ENCODE measurements at places on chromosomes 12 and 14.

- DNase-seq: no peak
Observed at GRCh38 chr12:132360906-132361777, 31.8 kb upstream of the GALNT9 start.

- no peak for DNase-seq
Observed at GRCh38 chr14:97442363-97442762, 645.2 kb downstream of the VRK1 start.

DNA sequence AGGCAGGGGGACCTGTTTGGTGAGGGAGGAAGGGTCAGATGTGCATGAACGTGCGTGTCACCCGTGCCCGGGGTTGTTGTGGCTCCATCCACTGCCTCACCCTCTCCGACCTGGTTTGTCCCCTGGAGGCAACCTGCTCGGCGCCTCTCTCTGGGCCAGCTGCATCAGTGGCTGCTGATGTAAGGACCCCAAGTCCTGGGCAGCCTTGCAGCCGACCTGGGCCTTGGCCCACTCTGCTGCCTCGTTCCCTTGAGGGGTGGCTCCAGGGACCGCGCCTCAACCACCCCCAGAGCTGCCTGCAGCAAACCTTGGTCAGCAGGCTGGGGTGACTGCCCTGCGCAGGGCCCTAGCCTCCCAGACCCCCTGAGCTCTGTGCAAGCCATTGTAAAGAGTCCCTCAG is 351.7 kb downstream of the TMEM121 start:
- DNase-seq: no peak

GRCh38 chr14:63436286-63437098 is 106.7 kb downstream of the PPP2R5E start:
- no peak for DNase-seq

- peak; percentile 23 for DNase-seq
Observed at GRCh38 chr12:32139064-32139421, 32.4 kb downstream of the BICD1 start.

DNA sequence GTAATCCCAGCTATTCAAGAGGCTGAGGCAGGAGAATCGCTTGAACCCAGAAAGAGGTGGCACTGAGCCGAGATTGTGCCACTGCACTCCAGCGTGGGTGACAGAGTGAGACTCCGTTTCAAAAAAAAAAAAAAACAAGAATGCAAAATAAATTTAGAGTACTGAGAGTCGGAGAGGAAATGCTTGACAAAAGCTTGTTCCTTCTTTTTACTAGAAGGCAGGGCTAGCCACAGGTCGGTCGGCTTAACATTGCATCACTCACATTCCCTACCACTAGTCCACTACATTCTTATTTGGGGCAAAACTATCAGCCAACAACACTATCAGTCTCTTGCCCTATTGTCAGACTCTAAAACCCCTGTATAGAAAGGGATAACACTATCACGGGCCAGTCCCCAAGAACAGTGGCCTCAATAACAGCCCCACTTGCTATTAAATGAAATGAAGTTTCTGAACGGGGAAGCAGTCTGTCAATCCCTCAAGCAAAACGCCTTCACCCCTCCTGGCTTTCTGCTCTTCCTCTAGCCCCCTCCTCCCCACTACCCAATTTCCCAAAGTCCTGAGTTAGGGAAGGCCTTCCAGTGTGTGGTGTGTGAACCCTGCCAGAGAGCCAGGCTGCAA is 1.0 kb downstream of the RNF41 start:
- no peak for DNase-seq

- DNase-seq: no peak
Observed at GRCh38 chr14:102192840-102193502, 53.3 kb downstream of the WDR20 start.

DNA sequence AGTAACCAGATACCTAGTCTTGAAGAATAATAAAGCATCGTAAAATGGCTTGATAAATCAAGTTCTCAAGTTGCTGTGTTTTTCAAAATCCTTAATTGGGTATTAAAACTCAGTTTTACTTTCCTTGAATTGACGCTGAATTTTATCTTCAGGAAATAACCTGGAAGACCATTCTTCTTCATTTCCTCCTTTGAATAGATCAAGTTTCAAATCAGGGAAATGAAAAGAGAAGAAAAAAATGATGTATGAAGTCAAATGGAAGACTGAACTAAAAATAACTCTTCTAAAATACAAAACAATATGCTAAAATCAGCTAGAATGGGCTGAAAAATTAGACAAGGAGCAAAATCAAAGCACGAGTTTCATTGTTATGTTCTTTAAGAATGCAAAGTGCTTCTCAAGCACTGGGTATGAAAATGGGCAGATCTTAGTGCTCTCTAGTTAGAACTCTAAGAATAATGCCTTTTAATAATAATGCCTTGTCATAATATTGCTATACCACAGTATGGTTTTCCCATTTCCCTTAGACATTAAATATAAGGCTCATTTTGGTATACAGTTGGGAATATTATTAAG is 54.6 kb upstream of the CLEC14A start:
- DNase-seq: no peak

GRCh38 chr12:116213885-116214527 is 63.5 kb downstream of the MED13L start:
- DNase-seq: no peak

- no peak for DNase-seq
Observed at GRCh38 chr14:96422992-96423391, 31.1 kb downstream of the AK7 start.

DNA sequence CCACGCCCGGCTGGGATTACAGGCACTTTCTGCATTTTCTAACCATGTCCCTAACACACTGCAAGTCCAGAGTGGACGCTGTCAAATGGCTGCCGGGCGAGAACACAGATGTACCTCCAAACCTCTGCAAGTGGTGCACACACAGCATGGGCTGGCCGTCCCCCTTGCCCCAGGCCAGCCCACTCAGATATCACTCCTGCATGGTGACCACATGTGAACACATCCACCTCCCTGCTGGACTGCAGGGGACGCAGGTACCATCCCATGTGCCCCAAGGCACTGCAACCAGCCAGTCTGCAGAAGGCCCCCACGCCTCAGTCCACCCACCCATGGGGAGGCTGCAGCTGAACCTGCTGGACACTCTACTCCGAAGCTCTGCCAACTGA is 14.0 kb downstream of the BRF1 start:
- no peak for DNase-seq

DNA sequence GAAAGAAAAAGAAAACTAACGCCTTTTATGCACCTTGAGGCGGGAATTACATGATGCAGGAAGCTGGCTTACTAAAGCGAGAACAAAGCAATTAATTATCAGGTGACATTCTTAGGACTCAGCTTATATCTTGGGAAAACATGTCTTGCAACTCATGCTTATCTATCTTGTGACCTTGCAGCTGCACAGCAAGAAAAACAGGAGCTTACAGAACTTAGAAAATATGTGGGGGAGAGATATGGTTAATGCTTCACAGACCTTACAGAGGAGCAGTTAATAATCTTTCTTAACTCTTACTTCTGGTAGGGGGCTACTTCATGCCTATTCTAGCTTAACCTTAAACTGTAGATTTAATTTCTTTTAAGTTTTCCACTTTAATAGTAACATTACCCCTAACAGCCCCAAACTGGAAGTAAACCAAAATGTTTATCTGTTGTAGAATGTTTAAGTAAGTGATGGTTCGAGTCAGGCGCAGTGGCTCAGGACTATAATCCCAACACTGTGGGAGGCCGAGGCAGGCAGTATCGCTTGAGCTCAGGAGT is 13.2 kb upstream of the OR11G2 start:
- no peak for DNase-seq

DNA sequence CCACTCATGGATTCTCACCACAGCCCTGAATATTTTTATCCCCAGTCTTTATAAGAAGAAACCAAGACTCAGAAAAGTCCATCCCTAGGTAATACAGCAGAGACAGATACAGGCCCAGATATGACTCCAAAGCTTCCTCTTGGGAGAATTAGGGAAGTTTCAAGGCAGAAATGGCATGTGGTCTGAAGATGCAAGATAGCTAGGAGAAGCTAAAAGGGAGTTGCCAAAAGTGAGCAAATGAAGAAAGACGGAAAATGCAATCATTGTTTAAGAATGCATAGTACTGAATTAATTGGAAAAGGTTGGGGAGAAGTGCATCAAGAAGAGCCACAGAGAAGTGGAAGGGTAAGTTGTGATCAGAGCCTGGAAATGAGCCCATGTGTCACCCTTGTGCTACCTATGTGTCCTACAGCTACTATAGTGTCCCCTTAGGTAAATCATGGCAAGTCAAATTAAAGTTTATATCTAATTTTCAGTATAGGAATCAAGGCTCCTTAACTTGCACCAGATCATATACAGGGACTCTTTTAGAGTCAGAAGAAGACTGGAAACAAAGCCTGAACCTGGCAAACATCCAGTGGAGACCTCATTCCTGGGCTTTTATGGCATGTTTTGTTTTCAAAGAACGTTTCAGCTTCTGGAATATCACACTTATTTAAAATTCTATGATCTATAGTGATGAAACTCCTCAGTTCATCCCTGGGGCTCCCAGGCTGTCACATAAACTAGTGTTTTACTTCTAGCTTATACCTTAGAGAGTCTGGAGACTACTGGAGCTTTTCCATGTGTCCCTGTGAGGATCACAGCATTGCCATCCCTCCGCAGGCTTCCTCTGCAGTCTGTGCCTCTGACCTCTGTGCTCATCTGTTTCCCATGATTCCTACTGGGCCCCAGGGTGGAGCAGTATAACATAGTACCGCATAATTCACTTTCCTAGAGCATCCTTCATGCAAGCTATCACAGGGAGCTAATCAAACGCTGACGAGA is 189.0 kb upstream of the CDKN3 start:
- DNase-seq: no peak

GRCh38 chr12:104273503-104273902 is 30.0 kb upstream of the EID3 start:
- DNase-seq: no peak

DNA sequence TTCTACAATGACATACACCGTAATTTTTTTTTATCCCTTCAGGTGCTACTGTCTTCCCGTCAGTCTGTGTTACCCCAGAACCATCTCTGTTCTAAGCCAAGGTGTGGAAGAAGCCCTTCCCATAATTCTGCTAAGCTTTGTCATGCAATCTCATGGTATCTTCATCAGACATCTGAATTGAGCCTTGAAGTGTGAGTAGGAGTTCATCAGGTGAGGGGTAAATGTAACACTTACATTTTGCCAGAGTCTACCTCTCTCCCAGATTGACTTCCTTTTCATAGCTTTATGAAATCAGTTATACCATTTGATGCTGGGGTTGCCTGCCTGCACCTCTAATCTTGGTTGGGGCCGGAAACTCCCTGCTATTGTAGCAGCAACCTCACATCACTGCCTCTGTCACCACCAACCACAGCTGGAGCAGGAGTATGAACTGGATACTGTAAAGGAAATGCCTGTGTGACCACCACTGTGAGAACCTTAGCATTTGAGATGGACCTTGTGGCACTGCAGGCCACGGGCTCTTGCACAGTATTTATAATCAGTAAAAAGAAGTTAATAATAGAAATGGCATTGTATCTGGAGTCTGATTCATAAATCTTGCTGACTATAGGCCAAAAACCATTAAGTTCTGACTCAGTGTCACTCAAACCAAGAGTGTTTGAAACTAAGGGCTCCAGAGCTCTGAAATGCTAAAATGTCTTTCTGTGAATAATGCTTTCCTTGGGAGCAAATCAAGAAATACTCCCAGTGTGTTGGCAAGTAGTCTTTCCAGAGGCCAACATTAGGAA is 58.7 kb upstream of the STK38L start:
- DNase-seq: peak; percentile 11

DNA sequence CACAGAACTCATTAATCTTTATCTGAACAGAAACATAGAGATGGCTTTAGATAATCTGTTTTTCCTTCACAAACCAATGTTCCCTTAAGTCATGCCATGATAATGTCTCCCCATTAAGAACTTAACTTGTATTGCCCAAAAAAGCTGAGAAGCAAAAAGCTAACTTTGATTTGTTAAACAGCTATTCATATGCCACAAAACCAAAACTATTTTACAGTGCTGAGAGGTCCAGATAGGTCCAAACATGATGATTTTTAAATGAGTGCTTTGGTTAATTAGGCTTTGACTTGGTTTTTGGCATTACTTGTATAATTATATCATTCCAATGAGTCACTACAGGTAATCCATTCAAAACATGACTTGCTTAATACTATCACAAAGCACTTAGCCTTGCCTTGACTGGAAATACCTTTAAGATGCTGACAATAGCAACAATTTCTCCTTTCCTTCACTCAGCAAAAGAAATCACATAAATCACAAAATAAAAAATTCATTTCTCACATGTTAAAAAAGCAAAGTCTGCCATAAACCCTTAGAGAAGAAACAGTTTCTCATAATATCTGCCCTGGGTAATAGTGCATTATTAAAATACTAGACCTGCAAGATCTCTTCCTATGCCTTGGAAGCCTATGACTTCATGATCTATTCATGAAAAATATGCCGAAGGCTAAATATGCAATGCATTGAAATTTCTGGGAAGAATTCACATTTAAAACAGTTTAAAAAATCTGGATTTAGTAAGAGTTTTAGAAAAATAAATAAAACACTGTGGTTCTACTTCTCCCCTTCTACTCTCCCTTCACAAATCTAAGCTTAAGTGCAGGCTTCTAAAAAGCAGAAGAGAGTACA is 52.0 kb upstream of the SAV1 start:
- no peak for DNase-seq

DNA sequence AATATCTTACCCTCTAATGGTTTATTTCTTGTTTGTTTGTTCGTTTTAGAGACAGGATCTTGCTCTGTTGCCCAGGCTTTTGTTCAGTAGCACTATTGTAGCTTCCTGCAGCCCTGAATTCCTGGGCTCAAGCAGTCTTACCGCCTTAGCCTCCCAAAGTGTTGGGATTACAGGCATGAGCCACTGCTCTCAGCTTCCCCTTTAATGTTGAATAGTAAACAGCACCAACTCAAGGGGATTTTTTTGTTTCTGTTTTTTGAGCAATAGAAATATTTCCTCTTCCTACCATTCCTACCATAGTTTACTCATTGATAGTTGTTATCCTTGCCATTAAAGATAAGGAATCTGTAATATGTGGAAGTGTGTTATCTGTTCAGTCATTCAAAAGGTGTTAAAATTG is 10.7 kb downstream of the ARID4A start:
- no peak for DNase-seq

- DNase-seq: peak; percentile 20
Observed at GRCh38 chr12:91326058-91327027, 143.7 kb upstream of the DCN start.

DNA sequence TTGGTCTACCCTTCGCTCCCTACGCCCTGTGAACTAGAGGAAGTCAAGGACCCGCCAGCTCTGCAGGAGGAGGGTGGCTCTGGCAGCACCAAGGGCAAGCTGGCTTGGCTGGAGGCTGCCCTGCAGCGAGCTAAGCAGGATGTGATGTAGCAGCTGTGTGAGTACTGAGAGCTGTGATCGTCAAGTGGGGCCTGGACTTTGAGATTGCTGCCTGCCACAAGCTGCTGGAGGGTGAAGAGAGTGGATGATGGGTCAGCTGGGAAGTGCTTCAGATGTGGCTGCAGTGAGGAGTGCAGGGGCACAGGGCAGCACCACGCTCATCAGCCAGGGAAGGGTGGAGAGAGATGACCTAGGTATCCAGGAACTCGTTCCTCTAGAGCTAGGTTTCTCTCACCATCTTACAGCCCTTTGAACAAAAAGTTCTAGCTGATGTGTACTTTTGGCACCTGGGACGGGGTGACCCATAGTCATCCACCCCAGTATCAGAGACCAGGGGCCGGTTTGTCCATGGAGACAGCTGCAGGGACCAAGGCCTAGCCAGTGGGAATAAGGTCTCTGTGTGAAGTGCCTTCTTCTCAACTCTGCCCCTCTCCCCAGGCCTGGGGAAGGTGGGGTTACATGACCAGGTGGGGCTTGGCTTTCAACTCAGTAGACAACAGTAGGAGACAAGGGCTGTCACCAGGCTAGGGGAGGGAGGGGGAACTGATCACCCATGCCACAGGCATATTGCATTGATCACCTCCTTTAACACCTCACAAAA is 3.2 kb downstream of the KRT86 start:
- no peak for DNase-seq

All from activated T-cell treated with anti-CD3 and anti-CD28 coated beads for 24 hours (primary cell).